ENCODE measurements at places on chromosomes 11 and 22.
A peak's percentile ranks its signal among the peaks of the same experiment; 100 is the strongest.

GRCh38 chr11:11691296-11692151 lies 69.7 kb upstream of the GALNT18 start:
- DNase-seq = no peak

GRCh38 chr22:17057959-17058814 lies 26.6 kb upstream of the IL17RA start:
- no peak for DNase-seq

DNA sequence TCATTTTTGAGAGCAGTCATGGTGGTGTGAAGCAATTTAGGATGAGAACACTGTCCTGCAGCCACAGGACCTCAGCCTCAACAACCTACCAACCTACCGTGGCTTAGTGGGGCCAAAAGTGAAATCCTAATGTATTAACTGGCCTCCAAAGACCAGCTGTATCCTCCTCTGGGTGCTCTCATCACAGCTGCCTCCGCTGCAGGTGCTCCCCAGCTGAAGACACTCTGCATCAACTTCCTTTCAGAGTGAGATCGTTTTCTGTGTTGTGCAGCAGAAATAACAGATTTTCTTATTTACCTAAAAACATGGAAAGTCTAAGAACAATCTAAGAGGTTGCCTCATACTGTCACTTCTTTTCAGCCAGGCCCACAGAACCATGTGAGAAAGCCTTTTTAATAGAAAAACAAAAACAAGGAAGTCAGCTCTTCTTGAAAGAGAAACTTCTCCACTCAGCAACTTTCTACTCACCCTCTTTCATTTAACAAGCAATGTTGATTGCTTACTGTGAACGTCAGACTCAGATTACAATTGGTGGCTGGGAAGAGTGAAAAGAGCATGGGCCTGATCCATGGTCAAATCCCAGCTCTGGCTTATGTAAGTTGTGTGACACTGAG lies 136.1 kb downstream of the TENM4 start:
- DNase-seq = no peak

DNA sequence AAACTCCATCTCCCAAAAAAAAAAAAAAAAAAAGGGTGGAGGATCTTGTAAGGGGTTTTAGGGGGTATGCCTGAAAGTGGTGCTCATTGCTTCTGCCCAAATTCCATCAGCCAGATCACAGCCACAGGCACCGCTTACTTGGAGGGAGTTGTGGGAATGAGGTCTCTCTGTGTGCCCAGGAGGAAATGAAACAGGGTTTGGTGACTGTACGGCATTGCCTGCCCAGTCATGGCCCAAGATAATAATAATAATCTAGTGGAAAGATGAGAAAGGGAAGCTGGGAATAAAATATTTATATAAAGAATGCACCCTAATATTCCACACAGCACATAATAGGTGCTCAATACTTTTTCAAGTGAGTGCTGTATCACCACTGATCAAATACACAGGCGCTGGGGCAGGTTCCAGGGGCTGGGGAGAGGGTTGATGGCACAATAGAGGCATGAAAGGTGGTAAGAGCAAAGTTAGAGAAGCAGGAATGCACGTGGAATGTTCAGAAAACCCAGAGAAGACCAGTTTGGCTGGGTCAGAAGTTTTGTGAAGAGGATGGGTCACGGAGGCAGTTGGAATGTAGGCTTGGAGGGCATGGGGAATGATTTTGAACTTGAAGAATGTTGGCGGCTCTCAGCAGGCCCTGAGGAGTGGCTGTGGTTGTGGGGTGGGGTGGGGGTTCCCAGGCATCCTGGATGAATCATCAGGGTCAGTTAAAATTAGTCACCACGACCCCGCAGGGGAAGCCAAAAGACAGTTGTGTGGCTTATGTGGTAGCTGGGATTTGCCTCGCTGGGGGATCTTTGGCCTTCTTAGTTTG lies 12.5 kb upstream of the MB start:
- DNase-seq = peak; percentile 22

- DNase-seq = no peak
These were observed 12.3 kb upstream of the BID start for GRCh38 chr22:17786435-17787161.

GRCh38 chr22:19105456-19105855 lies 16.8 kb downstream of the DGCR2 start:
- no peak for DNase-seq

DNA sequence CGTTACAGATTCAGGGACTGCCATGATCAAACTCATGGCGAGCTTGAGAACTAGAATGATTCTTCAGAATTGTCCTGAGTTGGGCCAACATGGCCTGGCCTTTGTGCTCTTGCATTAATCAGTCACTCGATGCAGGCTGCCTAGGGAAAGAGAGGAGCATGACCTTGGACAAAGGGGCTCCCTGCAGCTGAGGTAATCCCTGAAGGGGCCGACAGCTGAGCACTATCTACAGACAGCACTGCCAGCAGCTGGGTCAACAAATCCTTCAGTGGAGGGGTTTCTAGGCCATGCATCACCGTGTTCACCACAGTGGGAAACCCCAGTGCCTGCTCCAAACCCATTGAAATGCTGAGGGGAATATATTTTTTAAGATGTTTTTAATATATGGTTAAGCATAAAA lies 159.5 kb upstream of the POU2AF2 start:
- DNase-seq = no peak

DNA sequence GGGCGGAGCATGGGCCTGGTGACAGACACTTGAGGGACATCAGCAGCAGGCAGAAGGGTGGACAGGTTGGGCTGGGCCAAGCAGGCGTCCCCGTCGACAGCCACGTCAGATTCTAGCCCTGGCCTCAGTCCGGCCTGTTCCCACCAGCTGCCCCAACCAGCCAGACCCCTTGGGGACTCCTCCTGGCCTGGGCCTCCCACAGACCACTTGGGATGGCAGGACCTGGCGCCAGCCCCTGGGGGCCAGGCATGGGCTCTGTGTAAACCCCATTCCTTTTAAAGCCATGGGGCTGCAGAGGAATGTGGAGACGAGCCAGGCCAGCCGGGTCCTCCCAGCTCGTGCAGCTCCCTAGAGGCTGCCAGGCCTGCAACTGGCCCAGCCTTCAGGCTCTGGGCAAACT lies 4.7 kb upstream of the SUSD2 start:
- no peak for DNase-seq

DNA sequence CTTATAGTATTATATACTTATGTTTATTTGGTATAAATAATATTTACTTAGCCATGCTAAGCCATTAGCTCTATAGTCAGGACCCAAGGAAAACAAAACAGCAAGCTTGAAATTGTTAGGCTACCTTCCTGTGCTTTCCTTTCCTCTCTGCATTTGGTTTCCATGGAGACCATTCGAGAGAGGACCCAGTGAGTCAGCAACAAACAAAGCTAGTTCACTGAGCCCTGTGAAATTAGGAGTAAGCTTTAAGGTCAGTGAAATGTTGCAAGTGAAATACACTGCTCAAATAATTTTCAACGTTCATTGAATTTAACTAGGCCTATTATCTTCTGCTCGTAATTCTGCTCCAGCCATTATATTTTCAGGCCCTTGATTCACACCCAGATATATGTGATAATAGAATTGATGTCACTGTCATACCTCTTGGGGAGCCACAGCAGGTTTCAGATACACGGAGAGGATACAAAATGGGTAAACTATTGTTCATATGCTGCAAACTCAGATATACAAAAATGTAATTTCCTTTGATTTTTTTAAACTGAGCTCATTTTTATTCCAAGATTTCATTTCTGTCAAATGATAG lies 9.1 kb upstream of the OR10D3 start:
- no peak for DNase-seq

- DNase-seq = no peak
These were observed 107.0 kb downstream of the PKNOX2 start for GRCh38 chr11:125271483-125272091.

- DNase-seq = no peak
These were observed 70.4 kb upstream of the FGF3 start for GRCh38 chr11:69889400-69890318.

GRCh38 chr11:74948546-74948897 lies 369 bp downstream of the XRRA1 start:
- no peak for DNase-seq

GRCh38 chr22:27170491-27170890 lies 513.1 kb downstream of the MIAT start:
- no peak for DNase-seq

- DNase-seq = no peak
These were observed 1.0 kb downstream of the CABP4 start for GRCh38 chr11:67456068-67456705.

DNA sequence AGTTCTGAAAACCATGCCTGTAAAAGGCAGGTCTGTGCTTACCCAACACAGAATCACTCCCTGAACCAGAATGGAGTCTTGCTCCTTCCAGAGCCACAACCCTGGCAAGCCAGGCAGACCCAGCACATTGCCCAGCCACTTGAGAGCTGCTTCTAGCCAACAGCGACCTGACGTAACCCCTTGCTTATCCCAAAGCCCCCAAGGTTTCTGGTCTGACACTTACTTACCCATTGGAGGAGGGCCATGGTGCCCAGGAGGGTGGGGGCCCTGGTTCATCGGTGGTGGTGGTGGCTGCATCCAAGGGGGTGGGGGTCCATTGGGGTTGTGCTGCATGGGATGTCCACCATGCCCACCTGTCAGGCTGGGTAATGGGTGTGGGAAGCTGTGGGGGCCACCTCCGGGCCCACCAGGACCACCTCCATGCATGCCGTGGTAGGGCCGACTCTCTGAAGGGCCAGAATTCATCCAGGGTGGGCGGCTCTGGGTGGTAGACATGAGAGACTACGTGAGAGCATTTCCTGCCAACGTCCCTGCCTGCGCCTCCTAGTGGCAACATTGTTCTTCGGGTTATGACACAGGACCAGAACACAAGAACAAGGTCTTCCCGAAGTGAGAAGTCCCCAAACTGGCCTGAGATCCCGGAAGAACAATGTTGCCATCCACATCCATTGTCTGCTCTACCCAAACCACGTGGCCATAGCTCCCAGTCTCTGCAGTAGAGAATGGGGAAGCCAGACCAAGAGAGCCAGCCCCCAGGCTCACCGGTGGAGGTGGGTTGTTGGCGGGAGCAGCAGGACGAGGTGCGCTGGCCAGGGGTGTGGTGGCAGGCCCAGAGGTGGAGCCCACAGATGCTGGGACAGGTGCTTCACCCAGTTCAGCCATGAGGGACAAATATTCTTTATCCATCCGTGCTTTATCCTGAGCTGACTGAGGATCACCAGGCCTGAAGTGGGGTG lies 7.8 kb upstream of the PYGM start:
- DNase-seq = peak; percentile 73

DNA sequence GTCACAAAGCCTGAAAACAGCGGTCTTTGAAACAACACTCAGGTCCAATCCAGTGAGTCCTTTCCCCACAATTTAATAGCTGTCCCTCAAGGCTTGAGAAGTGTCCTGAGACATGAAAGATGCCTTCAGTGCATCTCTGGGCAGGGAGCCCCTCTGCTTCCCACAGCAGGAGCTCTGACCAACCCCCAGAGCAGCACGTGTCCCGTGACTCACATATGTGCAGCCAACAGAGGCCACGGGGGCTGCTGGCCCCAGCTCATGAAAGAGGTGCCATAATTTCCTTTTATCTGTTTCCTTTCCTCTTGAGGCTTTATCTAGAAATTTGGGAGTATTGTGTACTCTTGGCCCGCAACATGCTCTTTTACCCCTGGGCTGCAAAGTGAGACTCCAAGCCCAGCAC lies 33.2 kb upstream of the LMO1 start:
- DNase-seq = no peak

GRCh38 chr11:75597636-75598035 lies 35.6 kb downstream of the SERPINH1 start:
- DNase-seq = no peak

DNA sequence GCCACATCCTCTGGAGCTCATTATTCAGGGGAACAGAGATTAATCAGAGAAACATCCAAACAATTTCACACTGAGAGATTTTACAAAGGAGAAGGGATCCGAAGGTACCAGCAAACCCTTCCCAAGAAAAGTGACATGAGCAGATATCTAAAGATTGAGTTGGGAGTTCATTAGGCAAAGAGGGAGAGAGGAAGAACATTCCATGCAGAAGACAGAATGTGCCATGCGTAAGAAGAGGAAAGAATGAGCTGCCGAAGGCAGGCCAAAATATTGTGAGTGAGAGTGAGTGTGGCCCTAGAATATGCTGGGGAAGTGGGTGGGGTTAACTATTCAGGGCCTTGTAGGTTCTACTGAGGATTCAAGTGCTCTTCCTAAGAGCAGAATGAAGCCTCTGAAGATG lies 50.0 kb upstream of the LYVE1 start:
- no peak for DNase-seq

GRCh38 chr22:42459287-42460063 lies 27.3 kb upstream of the NFAM1 start:
- no peak for DNase-seq

DNA sequence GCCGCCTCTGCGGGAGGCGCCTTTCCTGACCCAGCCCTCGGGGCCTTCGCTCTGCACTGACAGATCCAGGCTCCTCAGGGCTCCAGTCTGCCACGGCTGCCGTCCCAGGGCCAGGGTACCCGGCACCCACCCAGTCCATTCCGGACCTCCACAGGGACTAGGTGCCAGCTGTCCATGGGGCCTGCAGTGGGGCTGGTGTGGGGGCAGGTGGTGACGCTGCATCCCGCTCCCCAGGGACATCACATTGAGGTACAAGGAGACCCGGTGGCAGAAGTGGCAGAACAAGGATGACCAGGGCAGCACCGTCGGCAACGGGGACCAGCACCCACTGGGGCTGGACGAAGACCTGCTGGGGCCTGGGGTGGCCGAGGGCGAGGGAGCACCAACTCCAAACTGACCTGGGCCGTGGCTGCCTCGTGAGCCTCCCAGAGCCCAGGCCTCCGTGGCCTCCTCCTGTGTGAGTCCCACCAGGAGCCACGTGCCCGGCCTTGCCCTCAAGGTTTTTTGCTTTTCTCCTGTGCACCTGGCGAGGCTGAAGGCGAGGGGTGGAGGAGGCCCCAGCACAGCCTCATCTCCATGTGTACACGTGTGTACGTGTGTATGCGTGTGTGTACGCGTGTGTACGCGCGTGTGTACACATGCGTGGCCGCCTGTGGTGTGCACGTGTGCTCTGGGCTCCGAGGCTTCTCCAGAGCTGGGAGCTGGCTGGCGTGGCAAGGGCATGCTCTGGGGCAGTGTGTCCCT lies 16.7 kb downstream of the RNH1 start:
- no peak for DNase-seq

DNA sequence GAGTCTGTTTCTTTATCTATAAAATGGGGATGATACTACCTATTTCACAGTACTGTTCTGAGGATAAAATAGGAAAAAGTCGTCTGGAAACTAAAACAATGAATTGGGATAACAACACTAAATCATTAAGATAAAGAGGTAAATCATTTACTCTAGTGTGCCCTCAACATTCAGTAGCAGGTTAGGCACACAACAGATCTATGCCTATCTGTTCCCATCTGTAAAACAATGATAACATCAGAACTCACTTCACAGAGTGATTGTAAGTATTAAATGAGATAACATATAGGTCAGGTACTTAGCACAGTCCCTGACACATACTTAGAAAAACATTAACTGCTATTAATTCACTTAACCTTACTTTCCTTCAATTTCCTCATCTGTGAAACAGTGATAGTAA lies 36.9 kb downstream of the PAK1 start:
- DNase-seq = no peak

GRCh38 chr11:62792202-62792575 lies 383 bp upstream of the TMEM223 start:
- DNase-seq = no peak

- DNase-seq = no peak
These were observed 113.8 kb upstream of the SORL1-AS1 start for GRCh38 chr11:121566279-121567168.

All from stimulated activated CD4-positive, alpha-beta T cell treated with anti-CD3 and anti-CD28 coated beads, Interleukin-1b, Interleukin-23, amount 100 ng/mL, for 4 hours (primary cell).